IMR-90 (cell line): ENCODE measurements at places on chromosomes 3 and 15. TPM values are rescaled to one million over a fixed set of nuclear protein-coding genes. Genes with fewer than 3 reads are reported as not detected.

Gene QRICH1
- total RNA-seq, result 62.7 and 72.2 TPM in 2 replicates

Gene ACKR4
- total RNA-seq, result 0.18 TPM in 1 of 2 replicates, not detected in the other

Gene KLF15
- under 0.01 and 0.18 TPM in 2 replicates for total RNA-seq

Gene DNAJA4
- under 0.01 and 0.18 TPM in 2 replicates for total RNA-seq

Gene KLHL40
- not detected in 2 replicates for total RNA-seq

Gene CPN2
- total RNA-seq, result not detected in 2 replicates

Gene UMPS
- total RNA-seq, result 26.7 and 40.5 TPM in 2 replicates

Gene THSD4
- 25.5 and 31.1 TPM in 2 replicates for total RNA-seq

Gene CPLX3
- total RNA-seq, result not detected in 2 replicates

Gene LINS1
- 10.6 and 14.7 TPM in 2 replicates for total RNA-seq

Gene TEX55
- not detected in 2 replicates for total RNA-seq

Gene TICRR
- 3.0 and 3.3 TPM in 2 replicates for total RNA-seq

Gene SATB1
- total RNA-seq, result 5.3 and 7.5 TPM in 2 replicates

Gene ZIC1
- total RNA-seq, result not detected in 2 replicates

Gene C3orf49
- not detected in 2 replicates for total RNA-seq

DNA sequence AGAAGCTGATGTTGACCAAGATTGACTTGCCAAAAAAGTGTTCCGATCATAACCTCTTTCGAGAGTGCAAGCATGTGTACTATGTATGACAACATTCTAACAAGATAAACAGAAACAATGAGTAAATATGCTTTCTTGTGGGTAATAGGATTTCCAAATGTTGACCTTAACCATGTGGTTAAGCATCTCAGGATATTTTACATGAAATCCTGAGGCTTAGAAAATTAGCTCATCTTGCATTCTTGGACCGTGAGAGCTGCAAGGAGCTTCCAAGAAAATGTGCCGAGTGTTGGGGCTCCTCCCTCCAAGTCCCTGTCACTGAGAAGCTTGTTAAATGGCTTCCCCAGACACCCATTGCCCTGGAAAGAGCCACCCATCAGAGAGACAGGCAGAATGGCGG lies 50.1 kb downstream of the C3orf20 start:
- DNase-seq, result peak; percentile 64

- DNase-seq, result no peak
These were observed 70.4 kb downstream of the CPN2 start for GRCh38 chr3:194280777-194281176.

- DNase-seq, result no peak
These were observed 334.9 kb downstream of the NEK10 start for GRCh38 chr3:27034255-27034654.

DNA sequence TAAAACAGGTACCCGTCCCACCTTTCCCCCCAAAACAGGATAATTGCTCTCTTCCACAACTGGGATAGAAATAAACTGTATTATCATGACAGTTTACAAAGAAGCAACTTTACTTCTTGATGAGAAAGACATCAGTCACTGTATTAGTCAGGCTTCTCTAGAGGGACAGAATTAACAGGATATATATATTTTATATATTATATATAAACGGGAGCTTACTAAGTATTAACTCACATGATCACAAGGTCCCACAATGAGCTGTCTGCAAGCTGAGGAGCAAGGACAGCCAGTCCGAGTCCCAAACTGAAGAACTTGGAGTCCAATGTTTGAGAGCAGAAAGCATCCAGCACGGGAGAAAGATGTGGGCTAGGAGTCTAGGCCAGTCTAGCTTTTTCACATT lies 18.4 kb upstream of the PLSCR4 start:
- DNase-seq, result peak; percentile 27

GRCh38 chr3:140758791-140759444 lies 81.1 kb downstream of the TRIM42 start:
- no peak for DNase-seq

DNA sequence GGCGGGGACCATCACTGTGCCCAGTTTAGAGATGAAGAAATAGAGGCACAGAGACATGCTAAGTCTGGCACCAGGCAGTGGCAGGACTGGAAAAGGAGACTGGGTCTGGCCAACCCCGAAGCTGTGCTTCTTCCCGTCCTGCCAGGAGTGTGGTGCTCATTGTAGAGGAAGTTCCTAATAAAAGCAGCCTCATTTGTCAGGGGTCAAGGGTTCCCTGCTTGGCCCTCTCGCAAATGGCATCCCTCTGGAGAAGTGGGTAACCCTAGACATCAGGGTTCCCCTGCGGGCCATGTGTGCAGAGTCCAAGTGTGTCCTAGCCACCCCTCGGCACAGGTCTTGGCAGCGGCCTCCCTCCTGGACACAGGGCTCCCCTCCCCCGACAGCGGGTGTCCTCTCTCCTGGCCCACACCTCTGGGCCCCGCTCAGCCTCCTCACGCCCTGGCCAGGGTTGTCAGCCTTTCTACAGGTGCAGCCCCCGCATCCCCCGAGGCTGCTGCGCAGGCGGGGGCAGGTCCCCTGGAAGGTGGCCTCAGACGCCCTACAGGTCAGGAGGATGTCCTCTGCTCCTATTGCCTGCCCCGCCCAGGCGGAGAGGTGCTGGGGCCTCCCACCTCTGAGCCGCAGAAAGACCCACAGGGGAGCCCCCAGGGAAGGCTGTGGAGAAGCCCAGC lies 61.8 kb upstream of the PRR20G start:
- no peak for DNase-seq

DNA sequence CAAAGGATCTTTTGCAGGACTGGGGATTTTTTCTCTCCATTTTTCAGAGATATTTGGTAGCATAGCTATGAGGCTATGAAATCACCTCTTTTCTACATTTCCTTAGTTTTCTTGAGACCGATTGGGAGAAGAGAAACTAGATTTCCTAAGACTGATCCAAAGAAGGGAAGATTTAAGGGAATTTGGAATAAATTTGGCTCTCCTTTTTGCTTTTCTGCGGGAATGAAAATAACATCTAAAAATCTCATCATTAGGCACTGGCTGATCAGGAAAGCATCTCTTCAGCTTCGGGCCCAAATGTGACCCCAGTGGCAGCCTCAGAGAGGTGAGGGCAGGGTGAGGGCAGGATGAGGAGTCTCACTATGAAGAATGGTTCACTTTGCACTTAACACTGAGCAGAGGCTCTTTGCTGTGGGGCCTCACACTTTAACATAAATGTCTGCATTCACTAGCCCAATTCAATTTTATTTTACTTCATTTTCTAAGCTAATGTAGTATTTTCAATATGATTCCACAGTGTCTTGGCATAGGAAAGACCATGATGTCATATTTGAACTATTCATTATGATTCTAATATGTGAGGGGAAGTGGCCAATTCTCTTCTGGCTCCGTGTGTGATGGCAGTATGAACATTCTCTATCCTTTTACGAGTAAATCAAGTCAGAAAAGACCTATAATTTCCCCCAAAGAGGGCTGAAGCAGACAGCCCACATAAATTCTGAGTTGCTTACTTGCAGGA lies 193.2 kb downstream of the MEX3B start:
- peak; percentile 31 for DNase-seq

DNA sequence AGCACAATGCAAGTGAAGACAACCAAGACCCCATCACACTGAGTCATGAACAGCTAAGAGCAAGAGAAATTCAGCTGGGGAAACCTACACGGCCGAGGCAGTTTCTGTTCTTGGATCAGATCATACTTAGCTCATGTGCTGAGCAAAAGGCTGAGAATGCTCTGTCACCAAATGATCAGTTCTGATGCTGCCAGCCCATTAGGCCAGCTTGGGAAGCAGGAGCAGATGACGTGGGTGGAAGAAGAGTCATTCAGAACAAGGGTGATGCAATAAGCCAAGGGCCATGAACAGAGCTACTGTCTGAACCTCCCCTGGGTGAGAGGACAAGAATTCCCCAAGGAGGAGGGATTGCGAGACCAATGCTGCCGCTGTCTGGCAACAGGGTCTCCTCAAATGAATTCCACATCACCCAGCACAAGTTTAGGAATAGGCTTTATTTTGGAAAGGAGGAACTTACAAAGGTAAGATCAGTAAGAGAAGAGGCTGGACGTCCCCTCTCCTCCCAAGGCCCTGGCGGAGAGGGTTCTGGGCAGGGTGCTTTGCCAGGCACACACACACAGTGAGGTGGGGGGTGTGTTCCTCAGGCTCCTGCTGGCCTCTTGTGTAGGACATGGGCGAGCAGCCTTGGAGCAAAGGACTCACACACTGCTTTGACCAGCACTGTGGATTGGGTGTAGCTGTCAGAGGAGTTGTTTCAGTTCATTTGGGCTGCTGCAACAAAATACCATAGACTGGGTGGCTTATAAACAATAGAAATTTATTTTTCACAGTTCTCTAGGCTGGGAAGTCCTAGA lies 65.6 kb upstream of the CTXND1 start:
- peak; percentile 98 for DNase-seq

DNA sequence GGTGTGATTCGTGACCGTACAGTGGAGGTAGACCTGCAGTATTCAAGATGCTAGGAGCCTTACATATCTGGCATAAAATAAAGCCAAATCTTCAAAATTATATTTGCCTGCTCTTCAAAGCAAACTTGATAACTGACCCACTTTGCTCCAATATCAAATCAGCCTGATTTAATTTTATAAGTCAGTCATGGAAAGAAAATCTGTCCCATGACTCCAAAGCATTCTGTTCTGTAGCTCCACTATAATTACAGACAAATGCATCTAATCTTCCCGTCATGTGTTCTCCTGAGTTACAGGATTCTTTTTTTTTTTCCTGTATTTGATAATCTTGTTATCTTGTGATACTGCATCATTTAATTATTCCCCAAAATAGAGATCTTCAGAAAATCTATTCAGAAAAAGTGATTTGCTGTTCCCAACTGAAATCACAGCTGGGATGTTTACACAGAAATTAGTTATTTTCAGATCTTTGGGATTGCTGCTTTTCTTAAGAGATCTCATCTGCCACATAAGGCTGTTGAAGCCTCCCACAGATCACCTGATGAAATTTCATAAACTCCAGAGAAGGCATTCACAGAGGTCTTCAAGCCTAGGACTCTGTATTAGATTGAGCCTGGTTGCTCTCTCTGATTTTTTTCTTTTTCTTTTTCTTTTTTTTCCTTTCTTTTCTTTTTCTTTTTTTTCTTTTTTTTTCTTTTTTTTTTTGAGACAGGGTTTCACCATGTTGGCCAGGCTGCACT lies 27.2 kb downstream of the TIMP4 start:
- no peak for DNase-seq

GRCh38 chr15:98835876-98836275 lies 171.7 kb downstream of the PGPEP1L start:
- no peak for DNase-seq

- no peak for DNase-seq
These were observed 21.0 kb downstream of the DUOX2 start for GRCh38 chr15:45093013-45093412.

- peak; percentile 93 for DNase-seq
These were observed 15.3 kb downstream of the DNAJC13 start for GRCh38 chr3:132432639-132433038.

DNA sequence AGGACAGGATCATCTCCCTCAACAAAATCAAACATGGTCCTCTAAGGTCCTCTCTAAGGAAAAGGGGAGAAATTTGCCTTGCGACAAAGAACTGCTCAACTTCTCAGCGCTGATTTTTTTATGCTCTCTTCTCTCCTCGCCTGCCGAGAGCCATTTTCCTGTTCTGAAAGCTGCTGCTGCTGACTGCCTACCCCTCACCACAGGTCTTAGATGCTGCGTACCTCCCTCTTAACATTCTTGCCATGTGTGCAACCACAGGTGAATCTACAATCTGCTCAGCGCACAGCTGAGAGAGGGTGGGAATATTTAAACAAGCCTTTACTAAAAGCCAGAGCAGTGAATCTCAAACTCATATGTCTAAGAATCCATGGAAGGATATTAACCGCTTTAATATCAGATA lies 210.7 kb downstream of the SSR3 start:
- no peak for DNase-seq

DNA sequence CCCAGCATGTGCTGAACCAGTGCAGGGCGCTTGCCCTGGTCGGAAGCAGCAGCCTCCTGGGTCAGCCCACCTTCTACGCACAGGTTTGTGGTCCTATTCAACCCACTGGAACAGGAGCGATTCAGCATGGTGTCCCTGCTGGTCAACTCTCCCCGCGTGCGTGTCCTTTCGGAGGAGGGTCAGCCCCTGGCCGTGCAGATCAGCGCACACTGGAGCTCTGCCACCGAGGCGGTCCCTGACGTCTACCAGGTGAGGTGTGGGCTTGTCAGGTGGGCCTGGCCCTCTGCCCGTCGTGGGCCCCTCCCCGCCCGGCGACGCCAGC lies 8.2 kb downstream of the MAN2A2 start:
- no peak for DNase-seq

DNA sequence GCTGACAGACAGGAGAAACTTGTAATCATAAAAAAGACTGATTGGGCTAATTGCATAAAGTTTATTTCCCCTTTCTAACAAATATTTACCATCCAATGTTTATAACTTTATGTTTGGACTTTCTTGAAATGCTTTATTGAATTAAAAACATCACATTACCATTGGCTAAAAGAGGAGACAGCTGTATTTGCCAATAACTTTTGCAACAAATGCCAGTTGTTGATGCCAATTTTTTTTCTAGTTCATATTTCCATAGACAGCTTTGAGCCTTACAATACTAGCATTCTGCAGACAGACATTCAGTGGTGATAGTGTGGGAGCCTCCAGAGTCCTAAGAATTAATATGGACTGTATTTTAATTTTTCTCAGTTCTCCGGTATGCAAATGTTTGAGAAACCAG lies 198.4 kb downstream of the ADAMTS17 start:
- no peak for DNase-seq

GRCh38 chr3:5011555-5012256 lies 32.5 kb downstream of the BHLHE40 start:
- DNase-seq, result no peak

DNA sequence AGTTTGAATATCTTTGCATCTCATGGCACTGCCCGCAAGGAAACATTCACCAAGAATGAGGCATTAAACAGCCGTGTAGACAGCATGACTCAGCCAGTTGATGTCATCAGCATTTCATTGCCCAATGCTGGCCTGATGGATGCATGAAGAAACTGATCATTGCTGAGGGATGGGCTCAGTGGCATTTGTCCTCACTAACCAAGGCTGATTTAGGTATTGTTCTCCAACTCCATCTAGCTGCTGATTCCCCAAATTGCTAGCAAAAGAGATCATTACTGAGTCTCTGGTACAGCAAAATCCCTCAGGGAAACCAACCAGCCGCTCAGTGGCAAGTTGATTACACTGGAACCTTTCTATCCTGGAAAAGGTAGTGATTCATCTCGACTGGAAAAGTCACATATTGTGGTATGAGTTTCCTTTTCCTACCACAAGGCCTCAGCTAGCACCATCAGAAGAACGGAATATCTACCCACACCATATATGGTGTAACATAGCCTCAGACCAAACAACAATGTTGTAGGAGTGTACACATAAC lies 186.5 kb upstream of the GAP43 start:
- peak; percentile 93 for DNase-seq

DNA sequence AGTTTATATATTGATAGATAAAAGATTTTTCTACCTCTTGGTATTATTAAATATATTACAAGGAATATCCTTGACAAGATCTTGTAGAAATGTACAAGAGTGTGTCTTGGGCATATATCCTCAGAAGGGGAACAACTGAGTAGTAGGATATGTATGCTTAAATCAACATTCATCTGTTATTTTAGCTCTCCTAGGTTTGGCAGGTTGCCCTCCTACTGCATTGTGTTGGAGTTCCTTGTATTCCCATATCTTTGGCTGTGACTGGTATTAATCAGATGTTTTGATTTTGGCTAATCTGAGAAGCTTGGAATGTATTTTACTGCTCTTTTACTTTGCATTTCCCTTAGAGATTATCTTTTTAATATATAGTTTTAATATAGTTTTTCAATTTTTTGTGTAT lies 4.6 kb downstream of the MYRIP start:
- no peak for DNase-seq
